Thymus (tissue), 14 donors: ENCODE measurements at places on chromosomes 5 and 9. TPM values are rescaled to one million over a fixed set of nuclear protein-coding genes. Genes with fewer than 3 reads are reported as not detected.

The SEMA5A gene
- 2.5 TPM for total RNA-seq

The PTGES gene
- 11.1 TPM for total RNA-seq

The ELAVL2 gene
- 0.33 TPM for total RNA-seq

The SNAPC4 gene
- 2.1 TPM for total RNA-seq

The VDAC1 gene
- 166 TPM for total RNA-seq

The ACOT12 gene
- 0.05 TPM for total RNA-seq

The TBCA gene
- total RNA-seq: 150 TPM

The ZMAT2 gene
- total RNA-seq: 104 TPM

The TMC1 gene
- total RNA-seq: 0.28 TPM

The PRUNE2 gene
- total RNA-seq: 3.4 TPM

The SOHLH1 gene
- total RNA-seq: not detected

The RACK1 gene
- 4,509 TPM for total RNA-seq

The OTP gene
- total RNA-seq: 0.05 TPM

The FKBP15 gene
- total RNA-seq: 19.3 TPM

The FAM169A gene
- total RNA-seq: 11.6 TPM

The PCDHA2 gene
- total RNA-seq: not detected

The SPINK6 gene
- 1.2 TPM for total RNA-seq

The C9 gene
- 0.19 TPM for total RNA-seq

The CKMT2 gene
- 0.33 TPM for total RNA-seq

The TAF11L7 gene
- total RNA-seq: not detected

The PRSS3 gene
- 5.7 TPM for total RNA-seq

The MZB1 gene
- total RNA-seq: 400 TPM

The CDC20B gene
- total RNA-seq: 0.19 TPM

The WDR70 gene
- 39.9 TPM for total RNA-seq

The TXN gene
- total RNA-seq: 320 TPM

The ENTREP1 gene
- 4.1 TPM for total RNA-seq

The PDZD2 gene
- 4.4 TPM for total RNA-seq

The PDLIM4 gene
- 10.0 TPM for total RNA-seq

The ADAMTS6 gene
- 11.5 TPM for total RNA-seq

The CLTB gene
- 93.3 TPM for total RNA-seq

The AP3S1 gene
- total RNA-seq: 56.1 TPM

The RNF208 gene
- total RNA-seq: 0.09 TPM

The MLANA gene
- not detected for total RNA-seq

The QSOX2 gene
- total RNA-seq: 3.9 TPM

The PCDHGA1 gene
- 0.09 TPM for total RNA-seq

The SPATA31D1 gene
- total RNA-seq: not detected

The SMIM33 gene
- total RNA-seq: 0.28 TPM

The GRIA1 gene
- total RNA-seq: 0.14 TPM

The SLC34A1 gene
- 0.05 TPM for total RNA-seq

The CAMLG gene
- total RNA-seq: 34.2 TPM

The DBH gene
- 0.28 TPM for total RNA-seq

The ANKRD31 gene
- 0.61 TPM for total RNA-seq

The SH3RF2 gene
- total RNA-seq: 0.76 TPM

The CD14 gene
- 23.7 TPM for total RNA-seq

The TERT gene
- 3.4 TPM for total RNA-seq

The DPYSL3 gene
- total RNA-seq: 3.7 TPM

The NFX1 gene
- 23.3 TPM for total RNA-seq

The PTGS1 gene
- total RNA-seq: 1.9 TPM

The HK3 gene
- 3.2 TPM for total RNA-seq

The UBE2D2 gene
- total RNA-seq: 147 TPM
